Stimulated activated CD8-positive, alpha-beta memory T cell treated with anti-CD3 and anti-CD28 coated beads, Interleukin-4, amount 100 ng/mL, for 48 hours (primary cell): ENCODE measurements at places on chromosomes 2 and 18.

GRCh38 chr2:167703441-167703840 is 544.0 kb downstream of the STK39 start:
- DNase-seq, result no peak

- no peak for DNase-seq
These were observed 52.8 kb upstream of the CD302 start for GRCh38 chr2:159850789-159851188.

DNA sequence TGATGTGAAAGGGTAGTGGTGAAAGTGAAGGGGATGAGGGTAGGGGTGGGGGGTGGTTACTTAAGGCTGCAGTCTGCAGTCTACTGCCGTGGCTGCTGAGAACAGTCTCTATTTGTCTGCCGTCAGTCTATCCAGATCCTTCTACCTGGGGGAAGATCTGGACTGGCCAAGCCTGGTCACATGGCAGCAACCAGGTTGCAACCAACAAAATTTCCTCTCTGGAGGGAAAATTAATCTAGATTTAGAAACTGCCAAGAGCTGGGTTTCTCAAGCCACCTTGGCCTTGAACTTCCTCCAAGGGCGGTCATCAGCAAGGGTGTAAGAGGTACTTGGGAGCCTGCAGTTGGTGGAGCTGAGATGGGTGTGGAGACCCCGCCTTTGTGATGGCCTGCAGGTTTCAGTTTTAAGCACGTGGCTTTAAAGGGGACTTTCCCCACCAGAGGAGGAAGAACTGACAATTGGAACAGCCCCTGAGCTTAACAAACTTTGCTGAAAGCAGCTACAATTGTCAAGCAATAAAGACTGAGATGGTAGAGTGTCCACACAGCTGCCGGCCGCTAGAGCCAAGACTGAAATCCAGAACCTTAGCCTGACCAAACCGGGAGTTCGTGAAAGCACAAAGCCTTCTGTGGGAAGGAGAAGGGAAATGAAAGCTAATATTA is 31.4 kb upstream of the KCMF1 start:
- peak; percentile 81 for DNase-seq

DNA sequence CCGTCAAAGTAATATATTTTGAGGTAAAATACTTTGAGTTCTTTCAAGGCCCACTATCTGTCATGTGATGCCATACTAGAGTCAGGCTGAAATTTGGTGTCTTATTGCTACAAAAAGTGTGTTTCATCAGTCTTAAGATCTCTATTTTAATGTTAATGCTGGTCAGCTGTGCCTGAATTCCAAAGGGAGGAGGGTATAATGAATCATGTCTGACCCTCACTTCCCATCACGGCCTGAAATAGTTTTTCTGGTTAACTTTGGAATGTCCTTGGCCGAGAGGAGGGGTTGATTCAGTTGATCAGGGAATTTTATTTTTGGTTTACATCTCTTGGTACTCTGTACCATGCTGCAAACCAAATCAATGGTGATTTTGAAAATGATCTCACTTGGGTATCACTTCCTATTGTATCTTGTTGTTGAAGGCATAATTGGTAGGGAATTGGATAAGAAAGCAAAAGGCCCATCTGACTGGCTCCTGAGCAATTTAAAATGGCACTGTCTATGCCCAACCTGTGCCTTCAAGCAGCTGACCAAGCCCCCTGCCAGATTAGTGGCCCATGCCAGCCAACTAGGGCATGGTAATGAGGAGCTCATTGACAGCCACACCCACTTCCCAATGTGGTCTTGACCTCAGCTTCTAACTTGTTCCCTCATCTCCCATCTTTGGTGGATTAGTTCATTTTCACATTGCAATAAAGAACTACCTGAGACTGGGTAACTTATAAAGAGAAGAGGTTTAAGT is 6.1 kb upstream of the SLC35F5 start:
- no peak for DNase-seq

DNA sequence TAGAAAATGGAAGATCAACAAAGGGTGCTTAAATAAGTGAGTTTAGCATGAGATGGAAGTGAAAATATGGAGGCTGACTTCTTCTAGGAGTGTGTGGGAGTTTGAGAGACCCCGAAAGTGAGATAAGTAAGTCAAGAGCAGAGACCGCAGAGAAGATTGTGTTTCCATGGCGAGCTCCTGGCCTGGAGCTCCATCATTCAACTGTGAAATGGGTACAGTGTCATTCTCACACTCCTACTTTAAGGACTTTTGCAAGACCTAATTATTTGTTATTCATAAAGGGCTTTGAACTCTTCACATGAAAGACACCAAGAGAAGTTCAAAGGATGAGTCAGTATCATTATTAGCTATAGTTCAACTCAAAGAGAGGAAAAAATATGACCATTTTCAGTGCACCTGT is 134.2 kb upstream of the PIK3C3 start:
- DNase-seq, result no peak

- DNase-seq, result no peak
These were observed 14.9 kb upstream of the E2F6 start for GRCh38 chr2:11480859-11481258.

DNA sequence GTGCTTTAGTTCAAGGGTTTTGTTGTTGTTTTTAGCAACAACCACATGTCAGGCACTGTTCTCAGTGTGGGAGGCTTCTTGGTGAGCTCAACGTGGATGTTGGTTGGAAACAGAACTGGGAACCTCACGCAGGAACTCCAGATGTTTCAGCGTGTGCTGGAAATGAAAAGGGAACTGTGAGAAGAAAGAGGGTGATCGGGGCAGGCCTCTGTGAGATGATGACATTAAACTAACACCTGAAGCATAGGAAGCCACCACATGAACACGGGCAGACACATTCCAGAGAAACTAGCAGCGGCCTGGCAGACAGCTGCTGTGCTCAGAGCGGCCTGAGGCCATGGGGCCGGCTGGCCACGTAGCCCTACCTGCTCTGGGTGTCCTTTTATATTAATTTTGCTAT is 66.4 kb downstream of the COA5 start:
- no peak for DNase-seq

DNA sequence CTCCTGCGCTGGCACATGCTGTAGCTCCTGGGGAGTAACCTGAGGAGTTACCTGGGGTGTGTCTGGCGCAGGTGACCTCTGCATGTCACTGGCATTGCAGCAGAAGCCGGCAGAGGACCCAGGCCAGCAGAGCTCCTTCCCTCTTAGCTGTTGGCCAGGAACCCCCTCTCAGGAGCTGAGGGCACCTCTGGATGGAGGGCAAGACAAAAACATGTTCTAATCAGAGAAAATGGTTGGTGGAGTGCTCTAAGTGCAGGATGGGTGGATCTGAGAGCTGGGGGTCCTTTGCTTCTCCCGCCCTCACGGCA is 44.9 kb upstream of the SNTG2 start:
- DNase-seq, result no peak

DNA sequence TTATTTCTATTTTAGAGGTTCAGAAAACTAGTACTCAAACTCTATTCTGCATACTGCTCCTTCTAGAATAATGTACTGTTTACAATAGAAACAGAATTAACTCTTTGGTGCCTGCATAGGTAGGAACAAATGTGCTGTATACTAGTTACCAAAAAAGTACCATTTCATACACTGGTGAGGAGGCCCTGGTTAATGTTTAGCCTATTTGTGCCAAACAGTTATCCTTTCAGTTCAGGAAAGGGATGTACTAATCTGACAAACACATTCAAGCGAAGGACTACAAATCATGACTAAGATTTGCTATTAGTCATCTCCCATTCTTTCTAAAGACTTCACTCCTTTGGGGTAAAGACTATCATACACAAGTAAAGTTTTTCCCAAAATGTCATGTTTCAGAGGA is 47.4 kb downstream of the EXOC6B start:
- no peak for DNase-seq

GRCh38 chr2:156580501-156580900 is 144.3 kb downstream of the GPD2 start:
- DNase-seq, result no peak

DNA sequence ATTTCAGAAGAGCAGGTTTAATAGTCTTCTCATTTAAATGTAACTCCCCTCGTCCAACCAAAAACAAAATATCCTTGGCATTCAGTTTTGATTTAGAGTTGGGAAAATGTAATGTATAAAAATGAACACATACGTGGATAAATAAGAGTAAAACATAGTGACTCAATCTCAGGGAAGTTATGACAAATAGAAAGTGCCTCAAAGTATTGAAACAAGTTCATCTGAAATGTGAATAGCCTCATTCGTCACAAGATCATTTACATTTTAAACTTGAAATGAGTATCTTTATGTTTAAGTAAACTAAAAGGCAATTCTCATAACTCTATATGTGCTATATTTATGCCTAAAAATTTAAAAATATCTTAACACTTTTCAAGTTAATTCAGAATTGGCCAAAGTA is 122.2 kb upstream of the SMAD7 start:
- no peak for DNase-seq

DNA sequence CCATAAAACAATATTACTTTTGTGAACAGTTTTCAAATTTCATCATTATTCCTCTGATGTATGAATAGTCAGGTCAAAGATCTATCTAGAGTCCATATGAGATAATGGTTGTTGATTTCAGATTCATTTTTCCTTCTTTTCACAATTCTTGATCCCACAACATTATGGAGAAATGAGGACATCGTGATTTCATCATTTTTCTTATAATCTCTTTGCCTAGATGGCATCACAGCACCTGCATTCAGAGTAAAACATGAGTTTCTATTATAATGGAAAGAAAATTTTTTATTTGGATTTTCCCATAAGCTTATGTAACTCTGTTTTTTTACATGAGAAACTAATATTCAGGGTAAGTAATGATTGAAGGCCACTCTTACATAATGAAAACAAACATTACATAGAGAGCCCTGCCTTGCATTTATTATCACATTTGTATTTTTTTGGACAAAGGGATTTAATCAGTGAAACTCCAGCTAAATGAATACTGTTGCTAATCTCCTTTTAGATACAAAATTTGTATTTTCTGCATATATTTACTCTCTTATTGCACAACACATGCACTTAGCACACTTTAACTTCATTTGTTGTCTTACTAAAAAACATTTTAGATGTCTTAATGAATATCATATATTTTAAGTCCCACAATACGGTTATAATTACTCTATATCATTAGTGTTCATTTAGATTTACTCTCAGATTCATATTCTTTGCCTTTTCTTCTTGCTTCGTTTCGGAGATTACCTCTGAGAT is 188.4 kb upstream of the KYNU start:
- DNase-seq, result no peak

GRCh38 chr2:232367016-232367415 is 11.5 kb upstream of the ALPP start:
- DNase-seq, result no peak

GRCh38 chr2:122096761-122097160 is 341.3 kb downstream of the TSN start:
- DNase-seq, result no peak

- no peak for DNase-seq
These were observed 223.6 kb upstream of the GULP1 start for GRCh38 chr2:188068093-188068492.

DNA sequence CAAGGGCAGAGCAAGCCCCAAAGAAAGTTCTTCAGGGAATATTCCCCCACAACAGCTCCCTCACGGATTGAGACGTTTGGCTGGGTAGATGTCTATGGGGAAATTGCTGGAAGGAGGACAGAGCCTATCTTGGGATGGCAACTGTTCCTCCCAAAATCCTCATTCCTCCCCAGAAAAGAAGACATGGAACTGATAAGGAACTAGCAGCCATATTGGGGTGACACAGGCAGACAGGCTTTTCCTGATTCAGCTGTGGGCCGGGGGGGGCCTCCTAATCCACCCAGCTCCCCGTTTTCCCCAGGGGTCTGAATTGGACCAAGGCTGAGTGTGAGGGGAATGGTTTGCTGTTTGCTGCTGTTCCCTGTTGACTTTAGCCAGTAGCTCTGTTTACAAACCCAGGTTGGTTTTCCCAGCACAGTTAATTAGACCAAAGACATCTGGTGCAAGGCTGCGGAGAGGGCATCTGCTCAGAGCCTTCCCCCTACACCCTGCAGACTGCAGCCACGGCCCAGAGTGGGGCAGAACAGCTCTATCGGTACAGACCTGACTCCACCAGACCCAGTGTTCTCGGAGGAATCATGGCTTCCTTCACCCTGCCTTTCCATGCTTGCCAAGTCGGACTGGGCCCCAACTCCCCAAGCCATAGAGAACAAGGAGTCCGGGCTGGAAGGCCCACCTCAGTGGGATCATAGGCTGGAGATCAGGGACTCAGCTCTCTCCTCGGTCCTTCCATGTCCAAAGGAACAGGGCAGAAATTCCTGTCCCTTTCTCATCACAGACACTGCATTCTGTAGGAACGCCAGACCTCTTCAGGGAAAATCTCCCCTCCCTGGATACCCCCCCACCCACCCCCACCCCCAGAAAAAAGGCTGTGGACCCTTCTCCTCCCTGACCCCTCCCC is 1.7 kb upstream of the PKDCC start:
- DNase-seq, result no peak

DNA sequence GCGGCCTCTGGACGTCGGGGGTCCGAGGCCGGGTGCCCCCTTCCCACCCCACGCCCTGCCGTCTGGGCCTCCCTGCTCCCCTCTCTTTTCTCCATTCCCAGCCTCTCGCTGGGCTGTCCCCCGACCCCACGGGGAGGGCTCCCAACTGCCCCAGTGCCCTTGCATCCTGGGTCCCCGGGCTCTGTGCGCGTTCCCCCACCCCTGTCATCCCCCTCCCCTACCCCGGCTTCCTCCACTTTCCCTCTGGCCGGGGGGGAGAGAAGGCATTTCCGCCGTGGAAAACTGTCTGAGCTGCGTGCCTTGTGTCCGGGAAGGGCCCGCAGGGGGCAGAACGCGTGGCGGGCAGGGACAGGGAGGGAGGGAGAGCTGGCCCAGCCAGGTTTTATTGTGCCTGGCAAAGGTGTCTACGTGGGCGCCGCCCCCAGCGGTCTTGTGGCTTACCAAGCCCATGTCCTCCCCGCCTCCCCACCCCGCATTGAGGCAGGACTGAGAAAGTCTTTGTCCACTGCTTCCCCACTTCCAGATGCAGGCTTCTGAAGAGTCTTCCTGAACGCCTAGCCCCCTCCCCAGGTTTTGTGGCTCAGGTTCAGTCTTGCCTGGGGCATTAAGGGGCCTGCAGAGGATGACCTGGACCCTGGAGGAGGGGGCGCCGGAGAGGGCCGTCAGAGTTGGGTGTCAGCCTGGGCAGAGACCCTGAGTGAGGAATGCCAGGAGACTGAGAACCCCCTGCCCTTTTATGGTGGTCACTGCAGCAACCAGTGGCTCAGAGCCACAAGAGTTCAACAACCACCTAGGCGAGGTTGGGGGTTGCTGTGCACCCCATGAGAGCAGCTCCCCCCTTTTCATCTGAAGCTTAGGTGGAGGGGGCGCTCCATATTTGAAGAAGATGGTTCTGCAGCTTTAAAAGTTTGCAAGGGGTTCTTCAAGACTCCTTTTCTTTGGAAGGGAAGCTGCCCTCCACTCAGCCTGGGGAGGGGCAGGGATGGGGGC is 1.3 kb downstream of the ITM2C start:
- DNase-seq, result peak; percentile 56

- DNase-seq, result no peak
These were observed 3.5 kb downstream of the DQX1 start for GRCh38 chr2:74522516-74522915.

- no peak for DNase-seq
These were observed 87.8 kb upstream of the TFCP2L1 start for GRCh38 chr2:121372721-121373353.

DNA sequence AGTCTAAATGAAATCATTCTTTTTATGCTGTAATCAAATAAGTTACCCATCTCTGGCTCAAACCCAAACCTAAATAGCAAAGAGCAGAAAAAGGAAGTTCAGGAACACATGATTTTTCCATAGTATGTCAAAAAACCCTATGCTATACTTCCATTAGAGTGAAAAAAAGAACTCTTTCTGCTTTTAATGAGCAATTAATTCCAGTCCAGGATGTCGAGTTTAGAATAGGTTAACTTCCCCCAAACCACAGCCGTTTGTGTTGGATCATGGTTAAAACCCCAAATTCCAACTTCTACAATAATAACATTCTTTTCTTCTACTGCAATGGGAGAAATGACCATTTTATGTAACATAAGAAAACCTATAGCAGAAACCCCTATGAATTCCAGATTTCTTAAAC is 171.1 kb upstream of the NRP2 start:
- no peak for DNase-seq
